Stimulated activated CD8-positive, alpha-beta memory T cell treated with anti-CD3 and anti-CD28 coated beads, Interleukin-4, amount 100 ng/mL, for 24 hours (primary cell): ENCODE measurements at places on chromosomes 7 and 10.

DNA sequence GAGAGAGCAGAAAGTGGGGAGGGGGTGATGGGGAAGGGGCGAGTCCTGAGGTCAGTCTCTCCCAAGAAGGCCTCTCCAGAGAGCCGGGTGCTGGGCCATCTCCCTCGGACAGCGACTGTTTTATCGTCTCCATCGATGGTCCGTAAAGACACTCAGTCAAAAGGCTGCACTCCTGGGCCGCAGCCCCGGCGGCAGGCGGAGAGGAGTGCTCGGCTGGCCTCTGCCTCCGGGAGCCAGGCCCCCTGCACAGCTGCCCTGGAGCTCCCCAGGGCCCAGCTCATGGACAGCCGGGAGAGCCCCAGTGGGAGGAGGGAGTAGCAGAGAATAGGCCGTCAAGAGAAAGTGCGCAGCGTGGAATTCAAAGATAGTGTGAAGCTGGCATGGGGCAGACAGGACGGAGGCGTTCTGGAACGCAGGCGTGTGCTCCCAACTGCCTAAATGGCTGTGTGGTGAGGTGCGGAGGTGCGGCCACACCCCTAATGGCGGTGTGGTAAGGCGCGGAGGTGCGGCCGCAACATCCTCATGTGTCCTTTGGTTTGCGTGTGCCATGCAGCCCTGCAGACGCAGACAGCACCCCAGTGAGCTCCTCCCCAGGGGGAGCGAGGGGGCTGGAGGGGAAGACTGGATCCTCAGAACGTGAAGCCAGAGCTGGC lies 477.5 kb upstream of the FOXK1 start:
- DNase-seq: no peak

GRCh38 chr10:90579602-90580242 lies 278.1 kb downstream of the HTR7 start:
- DNase-seq: no peak

- DNase-seq: no peak
Measured at GRCh38 chr10:62071846-62072281, 170.4 kb downstream of the ARID5B start.

DNA sequence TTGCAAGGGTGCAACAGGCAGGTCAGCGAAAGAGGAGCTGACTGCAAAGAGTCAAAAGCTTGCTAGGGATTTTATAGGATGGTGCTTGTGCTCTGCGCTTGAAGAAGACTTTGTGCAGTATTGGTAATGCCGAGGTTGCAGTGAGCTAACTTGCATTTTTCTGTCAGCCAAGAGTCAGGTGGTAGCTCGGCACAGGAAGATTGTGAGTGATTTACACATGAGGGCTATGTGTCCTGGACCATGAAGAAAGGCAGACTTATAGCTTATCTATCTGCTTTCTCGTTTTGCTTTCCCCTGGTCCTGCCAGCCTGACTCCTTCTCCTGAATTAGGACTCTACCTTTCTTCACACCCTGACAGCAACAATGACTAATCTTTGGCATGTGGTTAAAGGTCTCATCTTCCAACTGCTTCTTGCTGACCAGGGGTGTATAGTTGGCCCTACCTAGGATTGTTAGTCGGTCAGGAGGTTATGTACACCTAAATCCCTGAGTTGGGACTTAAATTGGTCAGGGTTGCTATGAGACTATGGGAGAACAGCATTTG lies 4.1 kb upstream of the SYPL1 start:
- no peak for DNase-seq

DNA sequence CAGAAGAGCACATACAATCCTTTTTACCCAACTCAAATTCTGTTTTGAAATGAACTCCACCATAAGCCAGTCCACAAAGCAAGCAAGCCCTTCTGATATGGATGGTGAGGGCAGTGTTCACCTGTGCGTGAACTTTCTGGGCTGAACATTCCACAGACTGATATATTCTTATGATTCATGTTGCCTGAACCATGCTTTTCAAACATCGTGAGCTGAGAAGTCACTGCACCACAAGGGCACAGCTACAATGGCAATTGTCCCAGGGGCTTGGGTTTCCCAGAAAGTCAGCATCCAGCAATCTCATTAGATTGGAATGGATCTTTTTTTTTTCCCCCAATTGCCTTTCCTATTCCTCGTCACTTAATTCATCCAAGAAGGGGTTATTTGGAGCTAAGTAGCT lies 86.9 kb upstream of the ZNF438 start:
- no peak for DNase-seq

DNA sequence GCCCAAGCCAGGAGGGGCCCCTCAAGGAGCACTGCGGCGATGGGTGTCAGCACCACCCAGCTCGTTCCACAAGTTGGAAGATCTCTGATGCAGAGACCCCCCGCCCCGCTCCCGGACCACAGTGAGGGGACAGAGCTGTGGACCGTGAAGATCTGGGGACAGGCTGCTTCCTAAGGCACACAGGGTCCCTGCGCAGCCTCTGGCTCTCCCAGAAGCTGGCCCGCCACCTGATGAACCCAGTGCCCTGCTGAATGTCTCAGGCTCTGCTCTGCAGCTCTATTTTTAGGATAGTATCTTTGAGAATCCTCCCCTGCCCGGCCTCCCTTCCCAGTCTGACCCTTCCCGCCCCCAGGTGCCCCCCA lies 29.7 kb downstream of the GBX1 start:
- no peak for DNase-seq

- DNase-seq: no peak
Measured at GRCh38 chr7:72058579-72058978, 353.6 kb downstream of the CALN1 start.

DNA sequence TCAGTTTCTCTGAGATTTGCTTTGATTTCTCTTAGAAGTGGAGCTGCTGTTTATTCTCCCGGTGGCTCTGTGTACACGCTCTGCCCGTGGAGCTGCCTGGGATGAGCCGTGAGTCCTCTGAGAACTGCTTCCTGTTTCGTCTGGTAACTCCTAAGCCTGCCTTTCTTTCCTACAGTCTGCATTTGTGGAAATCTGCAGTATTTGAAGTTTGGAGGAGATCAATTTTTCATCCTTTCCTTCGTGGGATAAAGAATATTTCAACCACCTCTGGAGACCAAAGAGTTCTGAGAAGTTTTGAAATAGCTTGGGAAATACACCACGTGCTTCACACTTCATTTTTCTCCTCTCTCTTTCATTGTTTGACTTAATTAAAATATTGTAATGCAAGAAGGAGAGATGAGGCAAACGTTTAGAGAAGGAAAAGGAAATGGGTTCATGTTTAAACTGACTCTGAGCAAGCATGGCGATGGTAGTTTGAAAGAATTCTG lies 311.9 kb downstream of the LRMDA start:
- DNase-seq: no peak

DNA sequence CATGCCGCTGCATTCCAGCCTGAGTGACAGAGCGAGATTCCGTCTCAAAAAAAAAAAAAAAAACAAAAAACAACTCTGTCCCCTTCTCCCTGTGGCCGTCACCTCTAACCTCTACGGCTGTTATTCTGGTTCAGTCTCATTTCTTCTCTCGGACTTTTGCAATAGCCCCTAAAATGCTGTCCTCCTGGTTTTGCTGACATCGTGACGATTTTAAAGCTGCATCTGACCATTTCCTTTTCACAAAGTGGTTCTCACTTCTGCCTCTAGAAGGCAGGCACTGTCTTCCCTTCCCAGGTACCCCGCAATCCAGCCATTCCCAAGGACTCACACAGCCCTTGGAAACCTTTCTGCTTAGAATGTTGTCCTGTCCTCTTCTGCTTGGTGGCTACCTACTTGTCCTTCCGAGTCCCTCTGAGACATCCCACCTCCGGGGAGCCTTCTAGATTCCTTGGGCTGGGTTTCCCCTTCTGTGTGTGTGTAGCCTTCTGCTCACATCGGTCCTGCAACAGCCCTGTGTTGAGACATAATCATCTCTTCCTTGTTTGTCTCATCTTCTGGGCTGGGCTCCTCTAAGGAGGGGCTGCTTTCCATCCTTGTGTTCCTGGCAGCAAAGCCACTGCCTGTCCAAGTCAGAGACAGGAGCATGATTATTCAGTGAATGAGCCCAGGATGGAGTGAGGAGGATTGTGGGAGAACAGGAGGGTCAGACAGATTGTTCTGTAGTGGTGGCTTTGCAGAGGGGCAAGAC lies 83.1 kb downstream of the GRK5 start:
- no peak for DNase-seq
